PC-3 (cell line): ENCODE measurements at places on chromosomes 6 and 20. TPM values are rescaled to one million over a fixed set of nuclear protein-coding genes. Genes with fewer than 3 reads are reported as not detected.

The PTPRT gene
- total RNA-seq, result not detected in 2 replicates

The C20orf141 gene
- not detected in 2 replicates for total RNA-seq

- no peak overlapping the region for H3K27ac ChIP-seq
- H3K4me3 ChIP-seq, result no peak overlapping the region
- H3K4me1 ChIP-seq, result peaks cover 33% of the 10 kb centered on the region
- peak; percentile 22 for DNase-seq
These were observed 162.7 kb downstream of the NFATC2 start for GRCh38 chr20:51379601-51380341.

- DNase-seq, result no peak
- peaks cover 12% of the 10 kb centered on the region for H3K36me3 ChIP-seq
- peaks cover 7% of the 10 kb centered on the region; the same call in 1 of the 2 replicates for H3K4me1 ChIP-seq
- no peak overlapping the region for H3K4me3 ChIP-seq
These were observed 57.2 kb downstream of the ZNF292 start for GRCh38 chr6:87212596-87212995.

DNA sequence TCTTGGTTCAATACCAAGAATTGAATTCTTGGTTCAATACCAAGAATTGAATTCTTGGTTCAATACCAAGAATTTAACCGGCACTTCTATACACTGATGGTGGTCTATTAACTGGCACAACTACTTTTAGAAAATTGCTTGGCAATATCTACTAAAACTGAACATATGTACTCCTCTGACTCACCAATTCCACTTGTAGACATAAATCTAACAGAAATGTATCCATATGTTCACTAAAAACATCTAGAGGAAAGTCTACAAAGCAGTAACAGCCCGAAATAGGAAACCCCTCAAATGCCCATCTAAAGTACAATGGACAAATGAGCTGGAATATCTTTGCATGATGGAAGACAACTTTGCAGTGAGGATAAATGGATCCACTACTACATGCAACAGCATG is 71.9 kb downstream of the KIF16B start:
- no peak overlapping the region for H3K27ac ChIP-seq
- H3K4me3 ChIP-seq, result no peak overlapping the region
- H3K4me1 ChIP-seq, result peaks cover 14% of the 10 kb centered on the region

DNA sequence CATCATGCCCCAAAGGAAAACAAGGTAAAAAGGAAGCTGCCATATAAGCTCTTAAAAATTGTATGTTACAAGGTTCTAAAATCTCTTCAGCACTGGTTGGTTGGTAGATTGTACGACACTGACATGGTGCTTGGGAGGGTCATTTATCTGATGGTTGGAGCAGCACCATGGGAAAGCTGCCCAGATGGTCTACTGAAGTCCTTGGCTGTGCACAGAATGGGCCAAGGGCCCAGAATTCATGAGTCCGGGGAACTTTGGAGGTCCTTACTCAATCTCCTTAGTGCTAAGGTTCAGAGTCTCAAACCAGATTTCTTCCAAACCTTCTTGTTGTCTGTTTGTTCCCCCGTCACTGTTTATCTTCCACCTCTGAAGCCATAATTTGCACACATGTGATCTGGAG is 314.4 kb downstream of the ESR1 start:
- H3K4me3 ChIP-seq, result no peak overlapping the region
- no peak overlapping the region for H3K27ac ChIP-seq
- no peaks in the 10 kb centered on the region for H3K27me3 ChIP-seq
- no peaks in the 10 kb centered on the region for H3K36me3 ChIP-seq

DNA sequence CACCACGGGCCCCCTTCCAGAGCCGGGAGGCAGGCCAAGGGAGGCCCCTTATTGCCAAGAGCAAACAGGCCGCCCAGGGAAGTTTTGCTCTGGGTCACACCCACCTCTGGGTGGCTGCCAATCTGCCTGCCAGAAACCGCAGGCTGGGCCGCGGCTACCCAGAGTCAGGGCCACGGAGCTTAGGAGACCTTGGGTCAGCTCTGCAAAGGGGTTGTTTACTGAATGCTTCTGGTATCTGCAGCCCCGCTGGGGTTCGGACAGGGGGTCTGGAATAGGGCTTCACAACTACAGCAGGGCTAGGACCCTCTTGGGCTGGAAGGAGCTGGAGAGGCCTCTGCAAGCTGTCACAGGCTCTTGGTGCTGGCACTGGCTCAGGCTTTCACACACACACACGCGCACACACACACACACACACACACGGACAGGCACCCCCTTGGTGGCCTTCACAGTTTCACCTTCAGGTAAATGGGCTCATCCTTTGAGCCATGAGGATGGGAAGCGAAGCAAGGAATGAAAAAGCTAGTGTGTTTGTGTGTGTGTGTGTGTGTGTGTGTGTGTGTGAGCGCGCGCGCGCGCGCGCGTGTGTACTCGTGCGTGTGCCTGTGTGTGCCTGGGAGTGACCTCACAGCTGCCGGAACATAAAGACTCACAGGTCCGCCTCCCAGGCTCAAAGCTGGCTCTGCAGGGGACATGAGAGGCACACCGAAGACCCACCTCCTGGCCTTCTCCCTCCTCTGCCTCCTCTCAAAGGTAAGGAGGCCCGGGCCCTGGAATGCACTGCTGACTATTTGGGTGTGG is at the start of gene CCN5:
Gene CCN5 (plus strand): TSS at position 669 of the 798 bp plus-strand sequence. CDS start 22 bp downstream, at position 691.
- H3K4me3 ChIP-seq, result no peak within 1 kb of the TSS
- no peak within 1 kb of the TSS for H3K27ac ChIP-seq
- DNase-seq, result peak; percentile 89
- H3K27me3 ChIP-seq, result no peaks in the 10 kb centered on the region

DNA sequence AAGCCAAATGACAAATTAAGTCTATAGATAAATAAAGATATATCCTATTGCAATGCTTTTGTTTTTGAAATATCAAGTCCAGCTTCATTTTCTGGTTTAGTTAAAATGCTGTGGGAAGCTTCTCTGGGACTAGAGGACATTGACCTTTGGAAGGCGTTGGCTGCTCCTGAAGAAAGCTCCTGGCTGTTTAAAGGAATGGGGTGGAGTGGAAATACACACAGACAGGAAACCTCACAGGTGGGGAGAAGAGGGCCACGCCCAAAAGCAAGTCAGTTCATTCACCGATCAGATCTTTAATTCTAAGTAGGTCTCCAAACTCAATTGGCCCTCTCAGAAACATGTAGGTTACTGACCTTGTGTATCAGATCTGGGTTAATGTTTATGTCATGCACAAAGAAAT is 59.6 kb downstream of the SPTLC3 start:
- peak; percentile 45 for DNase-seq
- no peaks in the 10 kb centered on the region for H3K27me3 ChIP-seq
- H3K4me3 ChIP-seq, result no peak overlapping the region
- peaks cover 13% of the 10 kb centered on the region for H3K4me1 ChIP-seq
- no peaks in the 10 kb centered on the region for H3K36me3 ChIP-seq
- H3K27ac ChIP-seq, result no peak overlapping the region
